NB4 (cell line): ENCODE measurements at places on chromosomes 7 and 10.

- no peak for DNase-seq
Observed at GRCh38 chr7:11612737-11613136, 219.3 kb downstream of the THSD7A start.

DNA sequence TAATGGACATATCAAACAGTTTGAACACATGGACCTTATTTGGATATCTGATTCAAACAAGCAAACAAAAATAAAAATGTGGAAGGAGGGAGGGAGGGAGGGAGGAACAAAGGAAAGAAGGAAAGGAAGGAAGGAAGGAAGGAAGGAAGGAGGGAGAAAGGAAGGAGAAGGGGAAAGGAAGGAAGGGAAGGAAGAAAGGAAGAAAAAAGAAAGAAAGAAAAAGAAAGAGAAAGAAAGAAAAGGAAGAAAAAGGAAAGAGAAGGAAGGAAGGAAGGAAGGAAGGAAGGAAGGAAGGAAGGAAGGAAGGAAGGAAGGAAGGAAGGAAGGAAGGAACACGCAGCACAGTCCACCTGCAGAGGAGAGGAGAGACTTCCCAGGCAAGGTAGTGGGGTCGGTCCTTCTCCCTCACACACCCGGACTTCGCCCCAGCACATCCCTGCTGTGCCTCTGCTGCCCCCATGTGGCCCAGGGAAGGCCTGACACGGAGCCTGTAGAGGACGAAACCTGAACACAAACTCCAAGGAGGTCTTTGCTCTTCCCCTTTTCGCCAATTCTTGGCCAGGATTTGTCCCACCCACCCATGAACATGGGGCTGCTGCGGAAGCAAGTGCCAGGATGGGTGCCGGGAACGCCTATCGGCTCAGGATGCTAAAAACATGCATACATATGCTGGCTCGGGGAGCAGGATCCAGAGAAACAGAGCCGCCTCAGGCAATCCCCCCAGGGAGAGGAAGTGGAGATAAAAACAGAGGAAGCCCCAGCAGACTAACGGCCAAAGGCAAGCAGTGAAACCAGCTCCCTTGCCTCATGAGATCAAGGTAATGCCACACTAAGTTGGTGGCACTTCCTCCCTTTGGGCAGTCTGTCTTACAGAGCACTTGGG is 52.3 kb upstream of the DGKI start:
- DNase-seq: peak; percentile 92

DNA sequence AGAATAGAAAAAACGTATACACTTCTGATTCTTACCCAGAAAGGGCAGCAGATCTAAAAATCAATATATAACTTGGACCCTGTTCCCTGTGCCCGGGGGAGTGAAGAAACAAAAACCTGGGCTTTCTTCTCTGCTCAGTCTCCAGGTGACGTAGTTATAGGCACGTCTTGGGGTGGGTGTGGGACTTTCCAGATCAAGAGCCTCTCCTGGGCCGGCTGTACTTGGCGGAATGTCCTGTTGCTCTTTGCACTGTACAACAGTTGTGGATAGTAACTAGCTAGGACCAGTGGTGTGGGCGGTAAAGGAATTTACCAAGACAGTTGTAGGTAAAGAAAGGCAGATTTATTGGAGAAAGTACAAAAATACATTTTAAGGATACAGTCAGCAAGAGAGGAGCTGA is 40.4 kb upstream of the STEAP4 start:
- no peak for DNase-seq

DNA sequence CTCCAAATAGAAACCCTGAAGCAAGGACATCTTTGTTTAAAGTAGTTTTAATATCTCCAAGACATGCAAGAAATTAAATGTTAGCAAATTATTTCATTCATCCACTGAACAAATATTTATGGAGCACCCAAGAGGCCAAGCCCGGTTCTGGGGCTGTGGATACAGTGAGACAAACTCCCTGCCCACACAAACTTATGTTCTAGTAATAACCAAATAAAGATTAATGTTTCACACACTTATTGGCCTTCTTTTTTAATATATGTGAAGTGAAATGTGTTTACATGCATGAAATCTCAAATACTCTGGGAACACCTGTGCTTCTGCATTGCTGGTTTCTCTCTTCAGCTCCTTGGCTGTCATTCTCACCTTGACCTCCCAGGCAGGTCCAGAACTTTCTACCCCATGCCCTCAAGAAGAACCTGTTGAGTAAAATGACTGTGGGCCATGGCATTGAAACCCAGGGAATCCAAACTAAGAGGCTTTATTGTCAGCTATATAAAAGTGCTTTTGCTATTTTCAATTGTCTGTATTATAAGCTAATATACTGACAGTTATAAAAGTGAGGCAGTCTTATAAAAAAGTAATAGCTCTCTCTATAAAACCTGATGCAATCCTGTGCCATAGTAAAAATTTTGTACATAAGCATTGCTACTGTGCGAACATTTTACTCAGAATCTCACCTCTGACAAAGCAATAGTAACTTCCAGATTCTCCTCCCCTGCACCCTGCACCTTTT is 43.7 kb downstream of the SVIL start:
- DNase-seq: no peak

DNA sequence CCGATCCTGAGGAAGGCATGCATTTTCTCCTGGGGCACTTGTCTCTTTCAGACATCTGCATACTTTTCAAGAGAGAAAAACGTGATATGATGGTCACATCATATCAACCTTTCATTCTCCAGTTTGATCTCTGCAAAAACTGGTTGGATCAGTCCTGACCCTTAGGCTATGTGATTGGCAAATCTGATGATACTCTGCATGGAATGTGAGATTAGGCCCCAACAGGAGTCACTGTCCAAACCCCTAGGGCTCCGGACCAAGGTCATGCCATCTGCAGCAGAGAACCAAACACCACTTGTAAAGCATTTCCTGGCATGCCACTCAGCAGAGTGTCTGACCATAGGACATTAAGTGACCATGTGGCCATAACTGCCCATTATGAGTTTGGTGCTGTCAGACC is 8.6 kb downstream of the GCK start:
- no peak for DNase-seq

- no peak for DNase-seq
Observed at GRCh38 chr7:80597875-80598274, 40.6 kb upstream of the CD36 start.

- DNase-seq: no peak
Observed at GRCh38 chr7:135979471-135980011, 2.4 kb upstream of the MTPN start.

- DNase-seq: peak; percentile 87
Observed at GRCh38 chr7:149126662-149127266, 640 bp upstream of the ZNF425 start.

GRCh38 chr7:120874722-120875121 is 16.8 kb upstream of the TSPAN12 start:
- no peak for DNase-seq

GRCh38 chr10:75276069-75276872 is 40.5 kb upstream of the COMTD1 start:
- DNase-seq: no peak

DNA sequence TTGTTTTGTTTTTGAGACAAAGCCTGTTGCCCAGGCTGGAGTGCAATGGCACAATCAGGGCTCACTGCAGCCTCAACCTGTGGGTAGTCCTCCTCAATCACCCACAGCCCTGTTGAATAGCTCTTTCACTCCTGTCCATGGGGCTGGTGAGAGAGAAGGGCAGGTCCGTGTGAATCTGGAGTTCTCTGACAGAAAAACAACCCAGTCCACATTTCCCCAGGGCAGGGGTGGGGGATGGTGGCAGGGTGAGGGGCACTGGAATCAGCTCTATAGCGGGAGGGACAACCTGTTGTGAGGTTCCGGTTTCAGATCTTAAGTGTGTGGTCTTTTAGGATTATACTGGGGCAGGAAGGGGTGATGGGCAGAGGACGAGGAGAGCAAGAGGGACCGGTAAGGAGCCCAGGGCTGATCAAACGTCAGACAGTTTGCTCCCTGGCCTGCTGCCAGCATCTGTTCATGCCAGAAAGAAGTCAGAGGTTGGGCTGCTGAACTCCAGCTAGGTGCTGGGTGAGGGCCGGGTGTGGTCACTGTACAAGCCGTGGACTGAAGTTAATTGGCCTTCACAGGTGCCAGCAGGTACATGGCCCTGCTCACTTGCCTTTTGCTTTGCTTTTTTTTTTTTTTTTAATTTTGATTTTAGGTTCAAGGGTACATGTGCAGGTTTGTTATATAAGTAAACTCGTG is 33.2 kb upstream of the MKRN1 start:
- no peak for DNase-seq

- peak; percentile 7 for DNase-seq
Observed at GRCh38 chr7:118169146-118169545, 14.8 kb upstream of the LSM8 start.

- DNase-seq: no peak
Observed at GRCh38 chr10:84308021-84308420, 20.4 kb upstream of the CCSER2 start.

DNA sequence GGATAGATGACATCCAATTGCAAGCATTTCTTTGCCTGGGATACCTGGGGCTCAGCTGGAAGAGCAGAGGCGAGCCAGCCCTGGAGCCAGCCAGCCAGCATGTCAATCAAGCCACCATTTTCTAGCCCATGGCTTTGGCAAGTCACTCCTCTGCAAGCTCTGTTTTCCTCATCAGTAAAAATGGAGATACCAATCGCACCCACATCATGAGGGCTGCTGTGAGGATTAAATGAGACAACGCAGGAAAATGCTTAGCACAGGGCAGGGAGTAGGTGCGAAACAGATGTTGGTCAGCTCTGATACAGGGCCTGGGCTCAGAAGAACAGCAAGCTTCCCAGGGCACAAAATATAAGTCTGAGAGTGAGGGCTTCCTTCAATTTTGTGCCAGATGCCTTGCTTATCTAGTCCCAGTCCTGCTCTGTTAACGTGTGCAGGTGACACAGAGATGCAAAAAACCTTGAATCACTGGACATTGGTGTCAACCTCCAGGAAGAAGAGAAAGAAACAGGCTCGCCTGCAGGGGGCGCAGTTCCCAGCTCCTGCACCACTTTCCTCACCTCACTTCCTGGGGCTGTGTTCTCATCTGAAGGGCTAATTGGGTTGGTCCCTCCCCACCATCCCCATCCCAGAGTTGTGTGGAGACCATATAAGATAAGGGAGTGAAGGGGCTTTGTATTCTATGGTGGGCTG is 72.8 kb upstream of the CACUL1 start:
- DNase-seq: no peak

- DNase-seq: no peak
Observed at GRCh38 chr10:113158183-113158582, 208.1 kb downstream of the TCF7L2 start.

DNA sequence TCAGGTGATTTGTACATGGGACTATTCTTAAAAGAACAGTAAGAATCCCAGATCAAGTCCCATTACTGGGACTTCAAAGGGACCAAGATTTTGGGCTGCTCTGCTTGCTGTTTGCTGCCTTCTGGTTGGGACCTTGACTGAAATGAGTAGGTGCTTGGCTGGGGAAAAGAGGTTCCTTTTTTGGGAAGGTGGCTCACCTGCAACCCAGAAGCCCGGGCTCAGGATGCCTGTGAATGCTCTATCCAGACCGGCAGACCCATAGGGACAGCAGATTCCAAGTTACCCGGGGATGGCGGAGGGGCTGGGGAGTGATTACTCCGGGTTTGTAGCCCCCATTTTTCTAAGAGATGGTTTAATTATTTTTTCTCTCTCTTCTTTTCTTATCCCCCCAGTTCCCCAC is 104.0 kb downstream of the CPXM2 start:
- DNase-seq: no peak

GRCh38 chr10:61179771-61180170 is 235.8 kb upstream of the RHOBTB1 start:
- no peak for DNase-seq

- no peak for DNase-seq
Observed at GRCh38 chr10:67657775-67658174, 38.2 kb downstream of the CTNNA3 start.

DNA sequence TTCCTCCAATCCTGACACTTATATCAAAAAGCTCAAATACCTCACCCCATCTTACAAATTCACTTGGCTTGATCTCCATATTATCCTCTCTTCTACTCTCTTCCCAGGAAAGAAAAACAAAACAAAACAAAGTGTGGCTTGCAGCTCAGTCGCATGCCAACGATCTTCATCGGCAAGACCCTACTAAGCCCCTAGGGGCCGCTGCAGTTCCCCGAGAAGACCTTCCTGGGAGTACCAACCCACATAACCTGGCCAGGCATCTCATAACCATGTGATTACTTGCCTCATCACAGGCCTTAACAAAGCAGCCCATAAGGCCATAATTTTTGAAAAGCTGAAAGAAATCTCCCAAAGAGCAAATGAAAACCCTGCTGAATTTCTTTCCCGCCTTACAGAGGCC is 103.7 kb downstream of the ZNF92 start:
- DNase-seq: peak; percentile 49

DNA sequence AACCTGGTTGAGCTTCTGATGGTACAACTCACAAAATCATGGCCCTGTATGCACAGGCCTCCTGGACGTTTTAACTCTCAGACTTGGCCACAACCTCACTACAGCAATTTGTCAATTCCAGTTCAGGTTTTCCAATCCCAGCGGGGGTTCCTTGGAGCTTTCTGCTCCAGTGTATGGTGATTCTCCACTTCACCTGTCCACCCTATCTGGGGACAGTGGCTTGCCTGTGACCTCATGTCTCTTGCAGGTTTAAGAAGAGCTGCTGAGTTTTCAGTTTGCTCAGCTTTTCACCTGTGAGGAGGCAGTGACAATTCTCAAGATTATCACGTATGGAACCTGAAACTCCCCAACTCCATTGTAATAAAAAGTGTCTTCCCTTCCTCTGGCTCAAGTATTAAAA is 254.1 kb downstream of the DIP2C start:
- DNase-seq: no peak

- peak; percentile 10 for DNase-seq
Observed at GRCh38 chr10:128254476-128254875, 128.3 kb upstream of the MKI67 start.

DNA sequence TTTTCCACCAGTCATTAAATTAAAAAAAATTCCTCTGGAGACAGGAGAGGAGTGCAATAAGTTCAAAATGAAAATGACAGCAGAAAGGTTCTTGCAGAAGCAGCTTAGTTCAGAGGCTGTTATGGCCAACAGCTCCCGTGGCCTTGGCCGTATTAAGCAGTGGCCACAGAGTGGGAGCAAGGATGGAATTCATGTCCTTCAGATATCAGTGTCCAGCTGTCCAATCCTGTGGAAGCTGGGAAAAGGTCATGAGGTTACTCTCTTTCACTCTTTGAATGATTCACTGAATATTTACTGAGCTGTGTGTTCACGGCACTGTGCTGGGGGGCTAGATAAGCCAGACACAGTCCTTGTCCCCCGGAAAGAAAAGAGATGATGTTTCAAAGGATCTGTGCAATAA is 231.8 kb downstream of the BMPER start:
- DNase-seq: no peak

- no peak for DNase-seq
Observed at GRCh38 chr10:77006836-77007511, 630.6 kb downstream of the KCNMA1 start.
